Activated CD4-positive, alpha-beta T cell treated with anti-CD3 and anti-CD28 coated beads for 48 hours (primary cell): ENCODE measurements at places on chromosomes 12 and 14.
A peak's percentile ranks its signal among the peaks of the same experiment; 100 is the strongest.

GRCh38 chr12:3991798-3992580 is 118.8 kb upstream of the PARP11 start:
- no peak for DNase-seq

- no peak for DNase-seq
Observed at GRCh38 chr12:64600164-64600561, 10.1 kb upstream of the RASSF3 start.

GRCh38 chr14:58972233-58973017 is 216.0 kb upstream of the DAAM1 start:
- DNase-seq, result no peak

GRCh38 chr12:68951652-68952051 is 18.7 kb upstream of the CPM start:
- DNase-seq, result no peak

- no peak for DNase-seq
Observed at GRCh38 chr14:67569651-67570290, 30.3 kb downstream of the PIGH start.

DNA sequence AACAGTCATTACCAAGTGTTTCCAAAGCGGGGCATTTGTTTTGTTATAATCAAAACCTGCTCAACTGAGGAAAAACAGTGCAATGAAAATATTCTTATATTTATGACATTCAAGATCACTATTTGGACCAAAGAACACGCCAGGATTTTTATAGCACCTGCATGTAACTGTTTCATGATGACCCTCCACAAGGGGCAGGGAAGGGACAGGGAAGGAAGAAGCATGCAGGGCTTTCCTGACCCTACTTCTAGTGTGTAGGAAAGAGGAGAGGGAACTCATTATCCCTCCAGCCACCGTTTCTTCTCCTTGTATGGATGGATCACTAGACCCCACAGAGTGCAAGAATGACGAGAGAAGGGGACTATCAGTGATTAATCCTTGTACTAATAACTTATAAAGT is 49.4 kb downstream of the SPPL3 start:
- DNase-seq, result no peak

DNA sequence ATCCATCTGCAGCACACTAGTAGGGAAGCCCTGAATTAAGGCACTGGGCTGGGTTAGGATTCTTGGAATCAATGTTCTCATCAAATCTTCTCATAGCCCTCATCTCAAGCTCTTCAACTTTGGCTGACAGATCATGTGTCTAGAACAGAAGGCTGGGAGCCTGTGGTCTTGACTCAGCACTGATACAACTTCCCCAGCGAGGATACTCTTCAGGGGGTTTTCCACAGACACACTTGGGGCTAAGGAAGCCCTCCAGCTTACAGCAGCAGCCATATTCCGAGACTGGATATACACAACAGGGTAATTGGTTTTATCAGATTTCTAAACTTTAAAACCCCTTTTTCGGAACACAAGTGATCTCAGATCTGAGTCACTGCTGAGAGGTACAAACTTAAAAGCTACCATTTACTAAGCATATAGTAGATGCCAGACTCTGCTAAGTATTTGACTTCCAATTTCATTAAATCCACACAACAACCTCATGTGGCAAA is 3.5 kb downstream of the FMNL3 start:
- peak; percentile 67 for DNase-seq

DNA sequence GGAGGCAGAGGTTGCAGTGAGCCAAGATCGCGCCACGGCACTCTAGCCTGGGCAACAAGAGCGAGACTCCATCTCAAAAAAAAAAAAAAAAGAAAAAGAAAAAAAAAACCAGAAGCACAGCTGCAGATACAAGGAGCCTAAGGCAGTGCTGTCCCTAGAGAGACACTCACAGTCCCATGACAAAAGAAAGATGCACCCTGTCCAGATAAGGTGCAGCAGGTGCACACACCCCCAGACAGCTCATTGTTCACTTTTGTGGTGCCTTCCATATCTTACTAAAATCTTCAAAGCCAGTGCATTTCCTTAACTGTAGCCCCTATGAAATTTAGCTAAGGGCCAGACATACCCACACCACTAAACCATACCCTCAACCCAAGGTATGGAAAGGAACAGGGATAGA is 7.7 kb upstream of the NRL start:
- no peak for DNase-seq

DNA sequence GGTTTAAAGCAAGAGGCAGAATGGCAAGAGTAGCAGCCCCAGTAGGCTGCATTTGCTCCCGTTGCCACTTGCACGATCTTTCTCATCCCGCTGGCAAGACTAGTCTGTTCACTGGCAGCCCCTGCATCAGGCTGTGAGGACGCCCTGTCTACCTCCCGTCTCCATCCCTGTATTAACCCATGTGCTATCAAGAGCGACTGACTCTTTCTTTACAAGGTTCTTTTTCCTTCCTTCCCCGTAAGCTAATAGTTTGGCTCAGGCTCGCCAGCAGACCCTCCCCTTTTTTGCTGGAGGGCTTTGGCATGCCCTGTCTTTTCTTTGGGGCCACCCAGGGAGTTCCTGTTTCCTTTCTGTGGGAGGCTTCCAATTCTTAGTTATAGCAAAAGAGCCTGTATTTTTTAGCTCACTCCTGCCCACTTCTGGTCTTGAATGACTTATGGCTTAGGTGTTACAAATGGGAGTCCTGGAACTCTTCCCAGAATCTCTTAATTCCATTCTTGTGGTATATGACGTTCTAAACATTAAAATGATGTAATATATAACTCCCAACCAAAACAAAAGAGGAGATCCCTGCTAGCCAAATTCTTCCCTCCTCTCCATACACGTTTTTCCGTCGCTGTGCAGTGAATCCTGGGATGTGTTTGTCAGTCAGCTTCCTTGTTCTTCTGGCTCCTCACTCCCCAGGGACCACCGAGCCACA is 149.0 kb downstream of the PRKCH start:
- DNase-seq, result no peak

DNA sequence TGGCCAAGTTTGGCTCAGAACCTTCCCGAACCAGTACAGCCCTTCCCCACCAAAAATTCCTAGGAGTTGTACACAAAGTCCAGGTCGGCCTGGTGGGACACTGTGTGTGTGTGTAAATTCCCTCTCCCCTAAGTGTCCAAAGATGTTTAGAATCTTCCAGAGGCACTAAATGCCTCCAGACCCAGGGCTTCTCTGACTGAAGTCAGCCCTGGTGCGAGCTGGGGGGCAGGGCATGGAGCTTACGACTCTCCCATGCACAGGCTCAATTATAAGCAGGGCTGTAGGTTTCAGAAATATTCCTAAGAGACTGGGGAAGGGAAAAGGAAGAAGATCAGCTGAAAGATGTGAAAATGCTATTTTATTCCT is 106.9 kb upstream of the ATF7IP start:
- no peak for DNase-seq

GRCh38 chr14:82879949-82880535 is 1346.4 kb upstream of the SEL1L start:
- DNase-seq, result no peak

DNA sequence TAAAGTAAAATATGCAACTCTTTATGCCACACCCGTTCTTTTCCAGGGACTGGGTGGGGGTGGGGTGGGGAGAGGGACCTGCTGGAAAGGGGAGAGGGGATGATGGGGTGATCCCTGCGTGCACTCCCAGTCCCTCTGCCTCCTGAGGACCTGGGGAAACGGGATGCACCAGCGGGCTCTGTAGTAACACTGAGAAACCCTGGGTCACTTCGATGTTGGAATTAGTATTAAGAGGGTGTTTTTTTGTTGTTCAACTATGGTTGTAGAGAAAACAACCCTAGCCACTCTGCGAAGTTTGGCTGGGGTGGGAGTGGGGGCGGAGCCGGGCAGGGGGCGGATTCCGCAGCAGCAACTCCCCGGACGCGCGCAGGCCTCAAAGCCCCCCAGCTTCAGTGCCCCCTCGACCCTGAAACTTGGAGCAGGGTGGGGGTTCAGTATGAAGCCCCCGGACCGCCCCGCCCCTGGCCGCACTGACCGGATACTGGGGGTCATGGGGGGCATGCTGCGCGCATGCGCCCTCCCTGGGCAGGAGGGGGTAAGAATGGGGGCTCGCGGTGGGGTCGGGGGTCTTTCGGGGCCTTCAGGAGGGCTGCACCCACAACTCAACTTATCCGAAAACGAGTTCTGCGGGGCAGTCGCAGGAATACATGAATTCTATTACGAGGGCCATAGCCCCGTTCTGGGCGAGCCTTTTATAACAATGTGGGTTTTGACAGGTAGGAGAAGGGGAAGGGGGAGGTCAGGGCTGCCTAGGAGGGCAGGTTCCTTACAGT is 1.3 kb upstream of the ARHGEF25 start:
- DNase-seq, result no peak

DNA sequence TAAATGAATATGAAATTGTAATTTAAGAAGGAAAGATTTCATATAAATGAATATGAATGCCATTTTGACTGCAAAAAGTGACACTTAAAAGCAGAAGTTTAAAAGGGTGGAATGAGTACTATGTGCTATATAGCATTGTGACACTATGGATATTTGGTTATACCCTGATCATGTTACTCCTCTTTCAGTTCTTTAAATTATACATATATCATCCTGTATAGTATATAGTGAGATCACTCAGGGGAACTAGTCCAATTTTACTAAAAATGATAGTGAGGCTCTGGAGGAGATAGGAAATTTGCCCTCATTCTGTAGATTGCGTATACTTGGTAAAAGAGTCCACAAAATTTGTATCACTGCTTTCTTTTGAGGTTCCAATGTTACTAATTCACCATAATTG is 155.7 kb upstream of the BTG1 start:
- no peak for DNase-seq

GRCh38 chr12:76679778-76680177 is 84.1 kb upstream of the ZDHHC17 start:
- DNase-seq, result no peak

DNA sequence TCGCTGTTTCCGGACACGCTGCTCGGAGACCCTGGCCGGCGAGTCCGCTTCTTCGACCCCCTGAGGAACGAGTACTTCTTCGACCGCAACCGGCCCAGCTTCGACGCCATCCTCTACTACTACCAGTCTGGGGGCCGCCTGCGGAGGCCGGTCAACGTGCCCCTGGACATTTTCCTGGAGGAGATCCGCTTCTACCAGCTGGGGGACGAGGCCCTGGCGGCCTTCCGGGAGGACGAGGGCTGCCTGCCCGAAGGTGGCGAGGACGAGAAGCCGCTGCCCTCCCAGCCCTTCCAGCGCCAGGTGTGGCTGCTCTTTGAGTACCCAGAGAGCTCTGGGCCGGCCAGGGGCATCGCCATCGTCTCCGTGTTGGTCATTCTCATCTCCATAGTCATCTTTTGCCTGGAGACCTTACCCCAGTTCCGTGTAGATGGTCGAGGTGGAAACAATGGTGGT is 90.0 kb downstream of the GALNT8 start:
- no peak for DNase-seq
